Metanephros (tissue), 2 donors: ENCODE measurements at places on chromosomes 1 and 21. TPM values are rescaled to one million over a fixed set of nuclear protein-coding genes. Genes with fewer than 3 reads are reported as not detected.

NCDN gene
- total RNA-seq: 21.7 TPM

DNASE2B gene
- total RNA-seq: not detected

ZNF695 gene
- total RNA-seq: 4.2 TPM

CDC14A gene
- total RNA-seq: 39.9 TPM

URB2 gene
- 8.4 TPM for total RNA-seq

PLA2G2F gene
- total RNA-seq: 0.18 TPM

PM20D1 gene
- 0.82 TPM for total RNA-seq

C1orf53 gene
- 1.4 TPM for total RNA-seq

VHLL gene
- total RNA-seq: not detected
